ENCODE measurements at places on chromosomes 2 and 18.

DNA sequence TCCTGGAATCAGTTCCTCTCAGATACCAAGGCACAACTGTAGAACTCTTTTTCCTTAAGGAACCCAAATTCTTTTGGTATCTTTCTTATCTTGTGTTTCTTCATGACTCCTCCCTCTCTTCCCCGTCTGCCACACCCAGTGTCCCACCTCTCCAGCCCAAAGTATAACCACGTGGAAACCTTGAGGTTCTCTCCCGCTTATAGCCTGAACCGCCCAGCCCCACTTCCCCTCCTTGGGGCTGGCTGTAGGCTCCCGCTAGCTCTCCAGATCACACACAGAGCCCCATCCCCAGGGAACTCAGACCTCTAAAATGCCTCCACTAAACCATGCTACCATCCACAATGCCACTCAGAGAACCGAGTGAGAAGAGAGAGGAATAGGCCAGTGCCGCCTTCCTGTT is 87.5 kb downstream of the MAPRE2 start:
- DNase-seq: no peak

- no peak for DNase-seq
Measured at GRCh38 chr18:57585421-57585820, 1.1 kb downstream of the FECH start.

GRCh38 chr2:162090109-162090508 is 16.1 kb upstream of the DPP4 start:
- DNase-seq: no peak

- DNase-seq: no peak
Measured at GRCh38 chr2:162118166-162119031, 33.6 kb downstream of the GCG start.

GRCh38 chr2:29063056-29063455 is 11.3 kb downstream of the PCARE start:
- no peak for DNase-seq

- DNase-seq: no peak
Measured at GRCh38 chr2:197031803-197032202, 105.3 kb upstream of the PGAP1 start.

Data from activated T-helper 1 cell treated with anti-CD3 and anti-CD28 coated beads, Interleukin-2, amount 50 U/mL, for 16 hours (primary cell).